ENCODE measurements at places on chromosomes 7 and 10. TPM values are rescaled to one million over a fixed set of nuclear protein-coding genes. Genes with fewer than 3 reads are reported as not detected.

DNA sequence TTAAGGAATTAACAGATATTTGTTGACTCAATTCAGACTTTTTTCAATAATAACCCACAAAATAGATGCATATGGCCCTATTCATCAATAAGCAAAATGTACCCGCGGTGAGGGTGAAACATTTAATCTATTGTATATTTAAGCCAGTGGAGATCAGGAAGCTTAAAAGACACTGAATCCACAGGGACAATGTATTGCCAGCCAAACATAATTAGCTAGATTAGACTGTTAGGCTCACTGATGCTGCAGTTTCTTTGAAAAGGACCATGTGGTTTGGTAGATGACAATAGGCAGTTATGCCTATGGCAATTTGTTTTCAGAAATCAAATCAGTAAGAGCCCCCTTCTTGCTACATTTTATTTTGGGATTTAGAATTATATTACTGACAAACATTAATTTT, 87.3 kb upstream of the PLXDC2 start:
- no peak for DNase-seq
- H3K27ac ChIP-seq, result no peak overlapping the region
- no peak overlapping the region for H3K4me3 ChIP-seq
- no peaks in the 10 kb centered on the region for H3K4me1 ChIP-seq
- no peaks in the 10 kb centered on the region for H3K36me3 ChIP-seq

AGAP3 gene
- 32.2 TPM for total RNA-seq

GRCh38 chr10:100749309-100750217, 4.2 kb downstream of the PAX2 start:
- H3K27me3 ChIP-seq, result peaks cover 99% of the 10 kb centered on the region
- peaks cover 23% of the 10 kb centered on the region for H3K4me1 ChIP-seq
- H3K4me3 ChIP-seq, result no peak overlapping the region
- peak; percentile 56 for DNase-seq

DNA sequence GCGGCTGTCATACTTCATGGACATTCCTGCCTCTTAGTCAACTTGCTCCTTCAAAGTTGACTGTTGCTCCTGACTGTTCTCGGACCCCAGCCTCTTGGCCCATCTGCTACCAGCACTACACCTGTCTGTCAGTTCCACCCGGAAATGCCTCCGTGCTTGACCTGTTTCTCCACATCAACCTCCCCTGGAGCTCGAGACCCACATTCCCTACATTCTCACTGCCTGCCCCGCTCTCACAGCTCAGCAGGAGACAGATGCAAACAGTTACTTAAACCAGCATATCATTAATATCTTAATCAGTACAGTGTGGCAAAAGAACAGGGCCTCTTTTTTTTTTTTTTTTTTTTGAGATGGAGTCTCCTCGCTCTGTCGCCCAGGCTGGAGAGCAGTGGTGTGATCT, 174.3 kb downstream of the NRP1 start:
- H3K4me1 ChIP-seq, result peaks cover 23% of the 10 kb centered on the region
- no peaks in the 10 kb centered on the region for H3K36me3 ChIP-seq
- no peak overlapping the region for H3K4me3 ChIP-seq
- H3K27ac ChIP-seq, result no peak overlapping the region
- H3K27me3 ChIP-seq, result no peaks in the 10 kb centered on the region
